ENCODE measurements at places on chromosomes 1 and 21.

GRCh38 chr1:150233359-150234308, 2.3 kb downstream of the ANP32E start:
- DNase-seq, result peak; percentile 33

DNA sequence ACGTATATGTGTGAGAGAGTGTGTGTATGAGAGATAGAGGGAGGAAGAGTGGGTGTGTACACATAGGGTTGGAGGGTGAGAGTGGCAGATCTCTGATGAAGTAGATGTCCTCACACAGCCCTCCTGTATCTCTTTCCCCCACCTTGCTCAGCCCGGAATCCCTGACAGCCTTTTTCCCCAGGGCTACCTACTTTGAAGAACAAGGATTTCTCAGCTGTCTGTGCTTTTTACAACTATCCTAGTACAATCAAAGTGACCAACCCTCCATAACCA, 29.1 kb upstream of the CADM3 start:
- DNase-seq, result no peak

- DNase-seq, result no peak
Measured at GRCh38 chr1:161915051-161915503, 108.6 kb downstream of the OLFML2B start.

DNA sequence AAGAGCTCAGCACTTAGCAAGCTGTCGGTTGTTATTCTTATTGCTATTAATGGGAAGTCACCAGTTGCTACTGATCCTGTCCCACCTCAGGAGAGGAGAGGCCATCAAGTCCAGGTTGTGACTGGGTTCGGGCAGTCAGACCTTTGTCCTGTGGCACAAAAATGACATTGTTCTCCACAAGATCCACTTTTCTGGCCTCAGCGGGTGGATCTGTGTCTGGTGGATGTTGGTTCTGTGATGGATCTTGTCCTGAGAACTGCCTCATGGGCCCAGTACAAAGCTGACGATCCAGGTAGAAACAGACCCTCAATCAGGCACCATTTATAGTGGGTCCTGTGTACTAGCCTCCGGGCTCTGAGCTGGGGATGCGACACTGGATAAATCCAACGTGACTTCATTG, 26.9 kb downstream of the TRIM67 start:
- no peak for DNase-seq

- DNase-seq, result no peak
Measured at GRCh38 chr21:36700295-36700970, 1.5 kb downstream of the SIM2 start.

DNA sequence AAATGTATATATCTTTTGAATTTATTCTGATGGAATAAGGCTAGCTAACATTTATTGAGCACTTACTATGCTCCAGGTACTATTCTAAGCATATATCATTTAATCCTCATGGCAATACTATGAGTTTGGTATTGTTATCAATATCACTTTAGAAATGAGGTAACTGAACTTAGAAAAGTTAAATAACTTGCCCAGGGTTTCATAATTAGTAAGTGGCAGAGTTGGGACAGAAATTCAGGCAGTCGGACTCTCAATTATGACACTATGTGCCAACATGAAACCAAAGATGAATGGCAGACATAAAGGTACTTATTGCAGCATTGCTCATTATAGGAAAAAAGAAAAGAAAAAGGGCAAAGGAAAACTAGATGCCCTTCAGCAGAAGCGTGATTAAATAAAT, 48.2 kb downstream of the RAB3GAP2 start:
- no peak for DNase-seq

GRCh38 chr21:45421846-45422775, 17.1 kb downstream of the COL18A1 start:
- no peak for DNase-seq

GRCh38 chr21:28875078-28875477, 117.6 kb downstream of the LTN1 start:
- DNase-seq, result no peak

DNA sequence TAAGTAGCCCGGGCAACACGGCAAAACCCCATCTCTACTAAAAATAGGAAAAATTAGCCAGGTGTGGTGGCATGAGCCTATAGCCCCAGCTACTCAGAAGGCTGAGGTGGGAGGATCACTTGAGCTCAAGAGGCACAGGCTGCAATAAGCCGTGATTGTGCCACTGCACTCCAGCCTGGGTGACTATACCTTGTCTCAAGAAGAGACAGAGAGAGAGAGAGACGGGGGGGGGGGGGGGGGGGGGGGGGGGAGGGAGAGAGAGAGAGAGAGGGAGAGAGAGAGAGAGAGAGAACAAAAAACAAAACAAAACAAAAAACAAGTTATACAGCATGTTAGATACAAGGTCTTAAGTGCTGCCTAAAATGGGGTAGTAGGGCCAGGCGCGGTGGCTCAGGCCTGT, 77.8 kb upstream of the ZNF281 start:
- no peak for DNase-seq

- DNase-seq, result no peak
Measured at GRCh38 chr21:27219068-27219467, 252.2 kb upstream of the ADAMTS5 start.

DNA sequence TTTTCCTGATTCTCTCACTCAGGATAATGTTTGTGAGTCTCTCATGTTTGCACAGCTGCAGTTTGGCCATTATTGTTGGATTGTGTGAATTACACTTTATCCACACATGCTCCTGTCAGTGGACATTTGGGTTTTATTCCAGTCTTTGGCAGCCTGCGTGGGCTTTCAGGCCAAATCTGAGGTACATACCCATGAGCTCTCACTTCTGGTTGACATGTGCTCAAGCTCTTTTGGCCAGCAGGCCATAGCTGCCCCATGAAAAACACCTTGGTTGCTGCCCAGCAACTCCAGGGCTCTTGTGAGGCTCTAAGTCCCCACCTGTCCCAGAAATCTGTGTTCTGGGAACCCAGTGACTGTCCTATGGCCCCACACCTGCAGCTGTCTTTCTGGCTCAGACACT, 124.5 kb upstream of the GALNT2 start:
- DNase-seq, result no peak

DNA sequence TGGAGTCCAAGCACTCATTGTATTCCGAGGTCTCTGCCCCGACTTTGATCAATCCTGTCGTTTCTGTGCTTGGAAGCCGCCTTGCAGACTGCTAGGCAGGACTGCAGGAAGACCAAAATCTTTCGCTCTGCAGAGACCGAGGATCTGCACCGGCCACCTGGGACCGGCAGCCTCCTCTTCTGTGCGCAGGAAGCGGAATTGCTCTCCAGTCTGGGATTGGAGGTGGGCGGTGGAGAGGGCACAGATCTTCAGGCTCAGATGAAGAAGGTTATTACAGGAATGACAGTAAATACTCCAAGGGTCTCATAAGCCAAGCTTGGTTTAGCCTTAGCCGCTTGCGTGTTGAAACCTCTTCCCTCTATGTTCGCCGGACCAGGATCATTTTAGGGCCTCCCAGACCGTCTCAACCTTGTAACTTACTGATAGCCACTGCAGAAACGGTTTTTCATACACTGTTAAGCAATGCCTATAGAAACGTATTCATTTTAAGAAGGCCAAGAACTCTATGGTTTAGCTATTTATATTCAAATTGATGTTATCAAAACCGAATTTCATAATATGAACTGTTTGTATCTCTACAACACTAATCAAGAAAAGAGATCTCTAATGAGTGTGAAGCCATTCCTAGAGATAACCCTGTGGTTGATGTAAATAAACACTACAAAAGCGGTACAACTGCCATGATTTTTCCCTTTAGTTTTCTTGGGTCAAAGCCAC, 1.1 kb downstream of the MIA3 start:
- DNase-seq, result no peak

DNA sequence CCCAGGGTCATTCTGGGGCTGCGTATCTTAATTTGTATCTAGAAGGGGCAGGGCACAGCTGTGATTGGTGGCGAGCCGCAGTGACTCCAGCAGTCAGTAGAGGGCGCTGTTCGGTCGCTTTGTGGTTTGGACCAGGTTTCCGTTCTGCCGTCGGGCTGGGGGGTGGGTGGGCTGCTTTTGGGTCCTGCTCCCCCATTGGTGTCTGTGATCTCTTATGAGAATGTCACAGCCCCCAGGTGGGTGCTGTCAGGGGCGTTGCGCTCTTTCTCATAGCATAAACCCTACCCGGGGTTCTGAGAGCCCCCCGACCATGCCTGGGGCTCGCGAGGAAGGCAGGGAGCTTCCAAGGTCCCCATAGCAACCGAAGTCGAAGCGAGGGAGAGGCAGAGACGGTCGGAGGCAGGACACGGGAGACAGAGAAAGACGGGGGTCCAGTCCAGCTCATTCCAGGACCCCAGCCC, 5.4 kb downstream of the TFF3 start:
- peak; percentile 72 for DNase-seq

DNA sequence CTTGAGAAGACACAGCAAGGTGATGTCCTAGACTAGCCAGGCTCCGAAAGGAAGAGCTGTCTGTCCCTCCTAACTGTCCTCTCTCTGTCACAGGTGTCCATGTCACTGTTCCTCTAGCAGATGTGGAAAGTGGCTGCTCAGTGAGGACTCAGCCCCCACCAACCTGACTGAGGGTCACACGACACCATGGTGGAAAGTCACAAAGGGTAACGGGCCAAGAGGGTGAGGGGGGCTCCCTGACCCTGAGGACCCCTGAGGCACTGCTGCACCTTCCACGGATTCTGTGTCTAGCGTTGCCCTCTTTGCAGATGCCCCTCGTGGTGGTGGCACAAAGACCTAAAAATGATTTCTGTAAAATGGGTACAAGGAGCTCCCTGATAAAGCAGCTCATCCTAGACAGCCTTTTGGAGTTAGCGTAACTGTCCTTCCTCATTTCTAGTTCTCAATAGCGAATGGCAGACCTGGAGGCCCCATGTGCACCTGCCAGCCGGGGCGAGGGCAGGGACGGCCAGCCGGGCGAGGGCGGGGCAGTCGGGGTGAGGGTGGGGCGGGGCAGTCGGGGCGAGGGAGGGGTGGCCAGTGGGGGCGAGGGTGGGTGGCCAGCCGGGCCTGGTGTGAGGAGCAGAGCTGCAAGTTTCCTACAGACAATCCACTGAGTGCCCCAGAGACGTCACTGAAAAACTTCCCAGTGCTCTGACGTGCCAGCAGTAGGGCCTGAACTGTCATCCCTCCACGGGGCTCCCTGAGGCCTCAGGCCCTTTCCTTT, 23.4 kb downstream of the POFUT2 start:
- DNase-seq, result no peak

- DNase-seq, result no peak
Measured at GRCh38 chr1:171919891-171920887, 78.9 kb downstream of the DNM3 start.

GRCh38 chr1:210654176-210654981, 325.7 kb downstream of the HHAT start:
- DNase-seq, result no peak

DNA sequence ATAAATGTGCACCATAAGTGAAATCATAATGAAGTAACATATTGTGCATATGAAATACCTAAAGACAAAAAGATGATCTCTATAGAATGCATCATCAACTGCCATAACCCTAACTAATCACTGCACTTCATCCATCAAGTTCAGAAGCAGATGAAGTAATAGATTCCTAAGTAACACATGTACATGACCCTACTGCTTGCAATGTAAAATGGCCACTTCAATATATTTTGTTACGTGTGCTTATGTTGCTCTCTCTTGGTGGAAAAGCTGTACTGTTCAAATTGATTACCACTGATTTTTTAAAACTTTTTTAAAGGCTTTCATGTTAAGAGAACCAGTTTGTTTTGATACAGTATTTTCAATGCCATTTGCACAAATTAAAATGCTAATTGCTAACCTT, 141.8 kb downstream of the TTLL7 start:
- DNase-seq, result no peak

DNA sequence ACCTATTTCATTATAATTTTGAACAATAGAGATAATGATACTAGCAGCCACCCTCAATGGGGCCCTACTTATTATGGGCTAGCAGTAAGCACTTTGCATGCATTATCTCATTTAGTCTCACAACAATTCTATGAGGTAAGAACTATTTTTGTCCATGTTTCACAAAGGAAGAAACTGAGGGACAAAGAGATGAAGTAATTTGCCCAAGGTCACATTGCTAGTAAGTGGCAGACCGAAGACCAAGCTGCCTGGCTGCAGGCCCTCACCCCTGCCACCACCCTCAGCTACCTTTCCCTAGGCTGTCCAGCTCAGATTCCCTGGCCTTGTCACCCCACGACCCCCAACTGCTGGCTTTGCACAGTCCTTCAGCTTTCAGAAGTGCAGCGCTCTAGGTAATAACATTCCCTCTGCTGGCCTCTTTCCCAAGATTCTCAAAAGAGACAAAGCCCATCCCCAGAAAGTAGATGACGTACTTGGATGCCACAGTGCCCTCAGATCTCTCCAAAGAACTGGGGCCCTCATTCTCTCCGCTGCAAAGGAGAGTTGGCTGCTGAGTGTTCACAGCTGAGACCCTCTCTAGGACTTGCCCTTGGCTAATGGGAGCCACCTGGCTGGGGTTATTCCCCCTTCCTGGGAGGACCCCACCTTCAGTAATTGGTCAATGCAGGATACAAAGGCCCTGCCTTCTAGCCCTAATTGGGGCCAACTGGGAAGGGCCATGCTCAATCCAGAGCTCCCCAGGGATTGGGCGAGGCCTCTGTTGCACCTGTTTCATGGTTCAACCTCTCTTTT, 39.5 kb downstream of the IRF2BP2 start:
- no peak for DNase-seq

- no peak for DNase-seq
Measured at GRCh38 chr1:245462161-245462560, 307.4 kb downstream of the KIF26B start.

GRCh38 chr1:65681096-65681495, 111.6 kb upstream of the PDE4B start:
- no peak for DNase-seq

DNA sequence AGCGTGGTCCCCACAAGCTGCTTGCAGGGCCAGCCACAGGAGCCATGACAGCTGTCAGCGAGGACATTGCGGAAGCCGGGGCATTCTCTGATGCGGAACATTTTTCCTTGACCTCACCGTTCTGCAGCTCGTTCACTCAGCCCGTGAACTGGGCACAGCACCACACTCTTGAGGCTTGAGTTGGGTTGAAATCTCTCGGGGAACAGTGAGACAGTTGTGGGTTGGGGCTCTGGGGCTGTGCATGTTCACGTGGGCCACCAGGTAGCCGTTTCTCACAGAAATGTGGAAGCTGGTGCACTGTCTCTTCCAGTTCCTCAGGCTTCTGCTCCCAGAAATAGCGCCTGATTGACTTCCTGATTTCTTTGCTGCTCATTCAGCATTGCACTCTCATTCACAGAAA, 69.8 kb downstream of the SPSB1 start:
- DNase-seq, result no peak

DNA sequence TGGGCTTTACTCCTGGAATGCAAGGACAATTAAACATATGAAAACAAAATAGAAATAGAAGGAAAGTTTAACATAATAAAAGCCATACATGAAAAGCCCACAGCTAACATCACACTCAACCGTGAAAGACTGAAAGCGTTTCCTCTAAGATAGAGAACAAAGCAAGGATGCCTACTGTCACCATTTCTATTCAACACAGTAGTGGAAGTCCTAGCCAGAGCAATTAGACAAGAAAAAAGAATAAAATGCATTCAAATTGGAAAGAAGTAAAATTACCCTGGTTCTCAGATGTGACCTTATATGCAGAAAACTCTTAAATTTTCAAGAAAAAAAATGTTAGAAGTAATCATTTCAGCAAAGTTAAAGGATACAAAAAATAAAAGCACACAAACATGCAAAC, 34.0 kb downstream of the ZNF644 start:
- DNase-seq, result no peak
